ENCODE measurements at places on chromosomes 7 and 10.
A peak's percentile ranks its signal among the peaks of the same experiment; 100 is the strongest.

DNA sequence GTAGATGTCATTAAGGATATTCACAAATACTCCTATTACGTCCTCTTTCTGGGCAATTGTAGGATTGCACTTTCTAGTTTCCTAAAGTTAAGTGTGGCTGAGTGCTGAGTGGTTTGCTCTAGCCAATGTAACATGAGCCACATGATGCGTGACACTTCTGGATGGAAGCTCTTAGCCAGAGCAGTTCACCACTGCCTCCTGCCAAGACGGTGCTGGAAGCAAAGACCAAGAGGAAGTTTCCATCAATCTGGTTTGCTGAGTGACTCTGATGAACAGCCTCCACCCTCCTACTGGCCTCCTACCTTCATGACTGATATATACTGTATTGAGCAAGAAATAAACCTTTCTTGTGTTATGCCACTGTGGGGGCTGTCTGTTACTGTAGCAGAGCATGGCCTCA is 318.1 kb downstream of the KCNMA1 start:
- DNase-seq = no peak

DNA sequence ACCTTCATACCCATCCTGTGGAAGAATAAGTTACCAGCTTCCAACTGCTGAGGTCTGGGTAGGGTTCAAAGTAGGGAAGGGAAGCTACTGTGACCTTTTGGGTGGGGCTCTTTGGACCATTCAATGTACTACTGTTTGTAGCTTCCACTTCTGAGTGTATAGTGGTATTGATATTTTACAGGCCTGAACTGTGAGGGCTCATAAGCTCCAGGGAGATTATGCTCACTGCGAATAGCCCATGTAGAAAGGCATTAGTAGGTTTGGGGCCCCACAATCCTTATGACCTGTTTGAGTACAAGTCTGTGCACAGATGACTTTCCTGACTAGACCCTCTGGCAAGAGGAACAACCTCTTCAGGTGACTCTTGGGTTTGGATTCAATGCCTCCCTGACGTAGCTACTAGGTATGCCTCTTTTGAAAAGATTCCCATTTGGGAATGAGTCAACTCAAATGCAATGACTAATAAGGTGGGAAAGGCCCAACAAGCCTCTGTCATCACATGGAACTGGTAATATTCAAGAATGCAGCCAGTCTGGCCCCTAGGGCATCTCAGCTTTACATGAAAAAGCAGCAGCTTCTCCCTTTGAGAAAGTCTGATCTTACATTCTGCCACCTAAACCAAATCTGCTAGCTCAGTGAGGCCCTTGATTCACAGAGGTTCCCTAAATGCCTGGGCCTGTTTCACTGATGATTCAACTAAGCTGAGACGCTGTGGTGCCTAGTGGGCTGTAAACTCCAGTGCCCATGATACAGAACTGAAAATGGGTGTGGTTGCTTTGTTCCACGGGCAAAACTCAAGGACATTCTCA is 79.8 kb downstream of the ABI1 start:
- no peak for DNase-seq

DNA sequence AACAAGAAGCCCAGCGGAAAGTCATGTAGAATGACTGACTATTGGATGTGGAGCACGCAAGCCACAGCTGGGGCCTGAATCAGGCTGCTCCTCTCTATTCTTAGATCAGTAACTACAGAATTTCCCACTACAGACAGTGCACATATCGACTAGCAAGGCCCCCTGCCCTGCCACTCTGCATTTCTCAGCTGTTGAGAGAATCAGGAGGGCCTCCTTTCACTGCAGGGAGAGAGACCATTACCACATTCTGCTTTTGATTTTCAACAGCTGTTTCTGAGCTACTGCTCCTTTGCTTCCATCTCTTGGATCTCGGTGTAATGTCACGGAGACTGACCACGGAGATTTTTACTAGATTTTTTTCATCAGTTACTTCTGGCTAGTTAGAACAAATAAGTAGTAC is 73.8 kb downstream of the PON1 start:
- no peak for DNase-seq

GRCh38 chr10:13118784-13119410 is 18.9 kb downstream of the OPTN start:
- DNase-seq = no peak

GRCh38 chr10:11080564-11080984 is 62.9 kb downstream of the CELF2 start:
- DNase-seq = no peak

DNA sequence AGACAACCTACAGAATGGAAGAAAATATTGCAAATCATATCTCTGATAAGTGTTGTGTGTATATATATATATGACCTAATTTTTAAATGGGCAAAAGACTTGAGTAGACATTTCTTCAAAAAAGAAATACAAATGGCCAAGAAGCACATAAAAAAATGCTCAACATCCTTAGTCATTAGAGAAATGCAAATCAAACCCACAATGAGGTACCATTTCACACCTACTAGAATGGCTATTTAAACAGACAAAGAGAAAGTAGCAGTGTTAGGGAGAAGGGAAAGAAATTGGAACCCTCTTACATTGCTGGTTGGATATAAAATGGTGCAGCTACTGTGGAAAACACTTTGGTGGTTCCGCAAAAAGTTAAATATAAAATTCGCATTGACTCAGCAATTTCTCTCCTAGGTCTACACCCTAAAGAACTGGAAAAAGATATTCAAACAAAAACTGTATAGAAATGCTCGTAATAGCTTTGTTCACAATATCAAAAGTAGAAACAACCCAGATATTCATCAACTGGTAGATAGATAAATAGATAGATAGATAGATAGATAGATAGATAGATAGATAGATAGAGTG is 16.3 kb downstream of the ACSL5 start:
- DNase-seq = no peak

DNA sequence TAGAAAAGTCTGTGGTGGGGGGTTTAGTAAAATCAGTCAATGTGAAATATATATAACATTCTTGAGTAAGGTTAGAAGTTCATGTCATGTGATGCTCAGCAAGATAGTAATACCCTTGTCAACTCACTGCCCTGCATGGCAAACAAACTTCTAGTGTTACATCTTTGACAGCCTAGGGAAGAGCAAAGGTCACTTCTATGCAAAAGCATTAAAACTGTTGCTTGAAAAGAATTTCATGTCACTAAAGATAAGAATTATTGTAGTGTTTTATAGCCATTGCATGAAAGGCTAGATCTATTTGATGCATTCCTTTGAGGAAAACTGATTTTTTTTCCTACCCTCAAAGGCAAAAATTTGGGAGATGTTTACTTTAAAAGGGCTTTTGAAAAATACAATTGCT is 176.0 kb downstream of the SKAP2 start:
- no peak for DNase-seq

DNA sequence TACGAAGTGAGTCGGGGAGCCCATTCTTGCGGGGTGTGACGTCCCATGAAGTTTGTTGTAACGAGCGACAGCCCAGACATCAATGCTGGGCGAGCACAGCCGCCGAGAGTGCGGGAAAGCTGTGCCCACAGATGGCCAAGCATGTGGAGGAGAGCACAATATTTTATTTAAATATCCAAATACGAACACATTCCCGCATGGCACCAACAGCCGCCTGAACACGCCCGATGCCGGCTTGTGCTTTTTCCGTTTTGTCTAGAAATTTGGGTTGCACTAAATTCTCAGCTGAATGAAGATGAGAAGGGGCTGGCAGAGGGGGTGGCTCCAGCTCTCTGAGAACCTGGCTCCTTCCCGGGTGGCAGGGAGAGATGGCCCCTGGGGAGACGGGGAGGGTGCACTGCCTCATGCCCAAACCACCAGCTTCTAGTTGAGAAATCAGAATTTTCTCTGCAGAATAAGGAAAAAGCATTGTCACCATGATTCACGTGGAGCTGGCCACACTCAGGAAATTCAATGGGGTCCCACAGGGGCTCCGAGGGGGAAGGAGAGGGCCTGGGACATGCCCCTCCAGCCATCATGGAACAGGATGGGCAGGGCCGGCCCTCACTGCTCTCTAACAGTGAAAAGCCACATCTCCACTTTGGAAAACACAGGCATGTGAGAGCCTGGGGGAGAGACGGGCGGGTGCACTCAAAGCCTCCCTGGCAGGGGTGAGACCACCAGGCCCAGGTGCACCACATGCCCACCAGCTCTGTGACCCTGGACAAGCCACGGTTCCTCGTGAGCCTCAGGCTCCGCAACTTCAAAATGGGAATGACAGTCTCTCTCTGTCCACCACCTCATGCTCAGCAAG is 48.3 kb downstream of the EBF3 start:
- no peak for DNase-seq

DNA sequence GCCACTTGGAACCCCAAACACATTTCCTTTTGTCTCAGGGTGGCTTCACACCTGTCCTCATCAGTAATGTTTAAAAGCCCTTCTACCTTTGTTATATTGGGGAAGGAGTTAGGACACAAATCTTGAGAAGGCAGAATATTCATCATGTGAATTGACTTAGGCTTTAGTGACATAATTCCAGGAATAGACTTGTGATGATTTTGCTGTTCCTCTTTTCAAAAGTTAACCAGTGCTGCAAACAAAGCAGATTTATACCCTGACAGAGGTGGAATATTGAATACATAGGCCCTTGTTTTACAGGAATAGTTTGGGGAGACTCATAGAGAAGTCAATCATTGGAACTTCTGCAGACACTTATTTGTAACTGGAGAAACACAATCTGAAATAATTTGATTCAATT is 27.0 kb downstream of the ZNF786 start:
- no peak for DNase-seq

DNA sequence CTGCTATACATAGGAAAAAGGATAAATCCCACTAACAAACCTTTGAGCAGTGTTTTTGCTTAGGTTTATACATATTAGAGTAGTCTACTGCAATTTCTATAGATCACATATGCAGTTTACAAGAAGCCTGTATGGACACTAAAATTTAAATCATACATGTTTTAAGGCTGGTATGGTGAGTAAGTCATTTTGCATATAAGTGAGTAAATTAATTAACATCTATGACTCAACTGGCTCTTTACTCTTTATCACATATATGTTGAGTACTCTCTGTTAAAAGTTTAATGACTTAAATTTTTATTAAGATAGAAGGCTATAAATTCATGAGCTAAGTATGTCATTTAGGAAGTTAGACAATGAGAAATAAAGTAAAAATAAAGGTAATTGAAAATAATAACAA is 69.4 kb downstream of the LRRN3 start:
- no peak for DNase-seq

DNA sequence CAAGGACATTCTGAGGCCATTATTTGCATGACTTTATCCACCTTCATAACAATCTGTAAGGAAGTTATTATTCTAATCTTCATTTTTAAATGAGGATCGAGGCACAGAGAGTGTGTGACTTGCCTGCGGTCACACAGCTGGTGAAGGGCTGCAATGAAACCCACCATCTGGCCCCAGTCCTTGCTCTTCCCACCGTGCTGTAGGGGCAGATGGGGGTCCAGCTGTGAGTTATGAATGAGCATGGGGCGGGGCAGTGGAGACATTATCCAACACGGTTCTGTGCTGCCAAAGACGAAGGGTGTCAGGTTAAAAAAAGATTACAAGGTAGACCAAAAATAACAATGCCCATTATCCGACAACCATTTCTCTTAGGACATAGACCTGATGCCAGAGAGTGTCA is 417.5 kb upstream of the MGMT start:
- no peak for DNase-seq

DNA sequence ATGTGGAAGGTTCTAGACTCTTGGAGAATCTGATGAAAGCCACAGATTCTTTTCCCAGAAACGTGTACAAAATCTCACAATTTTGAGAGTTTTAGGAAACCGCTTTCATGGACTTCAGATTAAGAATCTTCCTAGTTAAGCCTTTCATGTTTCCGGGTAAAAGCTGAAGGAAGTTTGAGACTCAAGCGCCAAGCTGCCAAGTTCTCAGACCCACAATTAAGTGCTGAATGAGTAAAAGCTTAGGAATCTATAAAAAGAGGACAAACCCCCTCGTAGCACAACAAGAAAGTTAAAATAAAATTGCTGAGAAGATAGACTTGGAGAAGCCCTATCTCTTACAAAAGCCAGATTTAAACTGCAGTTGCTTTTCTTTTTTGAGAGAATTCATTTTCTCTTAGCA is 99.6 kb downstream of the ST8SIA6 start:
- no peak for DNase-seq

GRCh38 chr7:100674411-100675104 is 1.0 kb downstream of the GNB2 start:
- peak; percentile 35 for DNase-seq

DNA sequence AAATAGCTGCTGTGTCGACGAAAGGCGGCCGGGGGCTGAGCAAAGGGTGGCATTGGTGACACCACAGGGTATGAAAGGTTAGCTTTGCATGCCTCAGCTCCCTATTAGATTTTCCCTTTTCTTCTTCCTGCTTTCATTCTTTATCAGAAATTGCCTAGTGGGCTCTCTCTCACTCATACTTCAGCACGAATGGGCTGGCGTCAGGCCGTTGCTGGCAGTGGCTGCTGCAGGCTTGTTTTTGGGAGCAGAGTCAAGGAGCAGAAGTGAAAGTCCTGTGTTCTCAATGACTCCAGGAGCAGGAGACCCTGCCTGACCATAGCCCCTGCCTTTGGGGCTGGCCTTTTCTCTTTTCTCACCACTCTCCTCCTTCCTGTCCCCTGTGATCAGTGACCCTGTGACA is 318.0 kb downstream of the PLXNA4 start:
- DNase-seq = no peak

GRCh38 chr10:43156590-43157341 is 18.5 kb downstream of the CSGALNACT2 start:
- DNase-seq = no peak

- DNase-seq = no peak
Measured at GRCh38 chr10:23439452-23439960, 631 bp downstream of the OTUD1 start.

- DNase-seq = no peak
Measured at GRCh38 chr7:150378115-150378852, 846 bp upstream of the ZNF775 start.

DNA sequence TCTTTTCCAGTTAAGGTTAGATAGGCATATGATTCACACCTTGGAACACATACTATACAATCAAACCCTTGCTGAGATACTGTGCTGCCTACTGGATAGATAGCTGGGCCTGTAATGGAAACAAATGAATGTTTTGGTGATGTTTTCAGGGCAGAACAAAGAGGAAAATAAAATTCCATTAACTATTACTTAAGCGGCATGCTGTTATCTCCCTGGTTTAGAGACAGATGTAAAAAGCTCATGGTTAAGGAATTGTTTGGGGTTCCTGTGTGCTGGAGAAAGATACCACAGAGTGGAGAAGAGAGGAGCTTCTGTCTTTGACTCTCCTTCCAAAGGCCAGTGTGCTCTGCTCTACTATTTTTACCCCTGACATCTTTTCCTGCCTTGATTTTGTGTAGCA is 341.1 kb downstream of the PLXDC2 start:
- no peak for DNase-seq

DNA sequence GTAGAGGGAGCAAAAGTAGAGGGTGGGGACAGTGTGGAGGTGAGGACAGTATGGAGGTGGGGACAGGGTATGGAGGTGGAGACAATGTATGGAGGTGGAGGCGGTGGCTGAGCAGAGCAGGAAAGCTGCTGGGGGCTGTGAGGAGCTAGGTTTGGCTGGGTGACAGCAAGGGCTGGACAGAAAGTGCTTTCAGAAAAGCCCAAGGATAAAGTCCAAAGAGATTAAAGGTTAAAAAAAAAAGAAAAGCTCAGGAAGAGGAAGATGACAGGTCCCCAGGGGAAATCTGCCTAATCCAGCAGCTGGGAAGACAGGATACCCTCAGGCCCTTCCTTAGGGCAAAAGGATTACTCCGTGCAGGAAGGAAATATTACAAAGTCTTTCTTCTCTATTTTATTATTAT is 32.1 kb upstream of the PFKFB3 start:
- no peak for DNase-seq

All from caudate nucleus (tissue), 63 donors.